Mesothelial cell of epicardium (in vitro differentiated cells): ENCODE measurements at places on chromosomes 12 and 14. TPM values are rescaled to one million over a fixed set of nuclear protein-coding genes. Genes with fewer than 3 reads are reported as not detected.

The NEK9 gene
- total RNA-seq: 116 to 133 TPM (median 121 TPM) in 3 replicates

The KRT77 gene
- total RNA-seq: not detected in 3 replicates

DNA sequence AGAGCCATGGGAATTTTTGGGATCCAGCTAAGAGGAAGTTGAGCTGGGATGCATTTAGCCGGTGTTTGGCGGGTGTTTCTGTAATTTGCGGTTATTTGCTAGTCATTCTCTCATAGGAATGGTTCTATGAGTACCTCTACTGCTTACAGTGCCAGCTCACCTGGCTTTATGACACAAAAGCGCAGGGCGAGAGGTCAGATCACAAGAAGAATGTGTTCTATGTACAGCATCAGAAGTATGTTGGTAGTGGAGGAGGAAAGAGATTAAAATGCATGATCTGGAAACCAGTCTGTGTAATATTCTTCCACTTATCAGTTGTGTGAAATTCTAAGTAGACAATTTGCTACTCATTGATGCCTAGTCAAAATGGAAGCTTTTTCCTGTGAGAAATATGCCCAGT is 173.3 kb downstream of the ADCK1 start:
- H3K4me3 ChIP-seq: no peak overlapping the region
- H3K27ac ChIP-seq: no peak overlapping the region
- H3K36me3 ChIP-seq: no peaks in the 10 kb centered on the region
- peaks cover 30% of the 10 kb centered on the region for H3K27me3 ChIP-seq

The P2RX2 gene
- 7.3 to 8.7 TPM (median 8.6 TPM) in 3 replicates for total RNA-seq

- H3K4me1 ChIP-seq: no peaks in the 10 kb centered on the region
- H3K27ac ChIP-seq: no peak overlapping the region
- H3K27me3 ChIP-seq: no peaks in the 10 kb centered on the region
- no peak for DNase-seq
- H3K36me3 ChIP-seq: peaks cover 24% of the 10 kb centered on the region
- no peak overlapping the region for H3K4me3 ChIP-seq
Observed at GRCh38 chr14:55667801-55668200, 87.8 kb downstream of the KTN1 start.

DNA sequence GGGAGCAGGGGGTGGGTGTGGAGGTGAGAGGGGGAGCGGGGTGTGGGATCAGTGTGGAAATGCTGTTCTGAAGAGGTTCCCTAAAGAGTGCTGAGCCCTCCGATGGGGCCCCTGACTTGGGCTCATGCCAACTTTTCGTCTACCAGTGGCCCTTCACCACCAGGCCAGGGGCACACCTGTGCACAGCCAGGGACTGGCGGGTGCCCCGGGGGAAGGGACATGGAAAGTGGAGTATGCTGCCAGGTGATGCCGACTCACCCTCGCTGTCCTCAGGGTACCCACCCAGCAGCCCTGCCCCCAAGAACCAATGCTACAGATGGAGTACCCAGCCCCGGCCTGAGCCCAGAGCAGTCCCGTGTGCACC is 26.2 kb downstream of the AMN start:
- no peak for DNase-seq
- no peaks in the 10 kb centered on the region for H3K27me3 ChIP-seq
- no peaks in the 10 kb centered on the region for H3K4me1 ChIP-seq
- H3K27ac ChIP-seq: no peak overlapping the region
- peaks cover 34% of the 10 kb centered on the region for H3K36me3 ChIP-seq
- H3K4me3 ChIP-seq: no peak overlapping the region

DNA sequence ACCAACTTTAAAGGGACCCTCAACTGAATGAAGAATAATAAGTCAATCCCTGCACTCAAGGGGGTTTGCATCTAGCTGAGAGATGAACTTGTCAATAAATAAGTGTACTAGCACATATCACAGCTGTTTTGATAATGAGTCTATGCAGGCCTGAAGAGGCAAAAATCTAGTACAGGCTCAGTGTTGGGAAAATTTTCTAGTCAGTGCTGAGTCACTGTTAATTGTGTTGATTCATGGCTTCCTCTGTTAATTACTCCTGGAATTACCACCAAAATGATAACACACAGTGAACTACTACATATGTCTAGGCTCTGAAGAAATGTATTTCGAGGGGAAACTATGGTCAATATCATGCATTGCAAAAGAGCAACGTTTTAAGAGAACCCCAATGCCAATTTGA is 18.9 kb downstream of the SNRPF start:
- no peak overlapping the region for H3K4me3 ChIP-seq
- H3K27ac ChIP-seq: no peak overlapping the region
- H3K27me3 ChIP-seq: no peaks in the 10 kb centered on the region
- H3K4me1 ChIP-seq: peaks cover 5% of the 10 kb centered on the region

The NAV3 gene
- 17.2 to 28.7 TPM (median 20.2 TPM) in 3 replicates for total RNA-seq

GRCh38 chr14:96949594-96949993 is 152.4 kb downstream of the VRK1 start:
- H3K27ac ChIP-seq: no peak overlapping the region
- no peaks in the 10 kb centered on the region for H3K27me3 ChIP-seq
- no peaks in the 10 kb centered on the region for H3K36me3 ChIP-seq
- H3K4me1 ChIP-seq: no peaks in the 10 kb centered on the region
- no peak overlapping the region for H3K4me3 ChIP-seq
